Dermis blood vessel endothelial cell (primary cell): ENCODE measurements at places on chromosomes 16 and 17. TPM values are rescaled to one million over a fixed set of nuclear protein-coding genes. Genes with fewer than 3 reads are reported as not detected.

The TIGD7 gene
- total RNA-seq = 2.4 and 3.4 TPM in 2 replicates

GRCh38 chr16:57102888-57103851, 10.8 kb downstream of the CPNE2 start:
- no peak for DNase-seq

DNA sequence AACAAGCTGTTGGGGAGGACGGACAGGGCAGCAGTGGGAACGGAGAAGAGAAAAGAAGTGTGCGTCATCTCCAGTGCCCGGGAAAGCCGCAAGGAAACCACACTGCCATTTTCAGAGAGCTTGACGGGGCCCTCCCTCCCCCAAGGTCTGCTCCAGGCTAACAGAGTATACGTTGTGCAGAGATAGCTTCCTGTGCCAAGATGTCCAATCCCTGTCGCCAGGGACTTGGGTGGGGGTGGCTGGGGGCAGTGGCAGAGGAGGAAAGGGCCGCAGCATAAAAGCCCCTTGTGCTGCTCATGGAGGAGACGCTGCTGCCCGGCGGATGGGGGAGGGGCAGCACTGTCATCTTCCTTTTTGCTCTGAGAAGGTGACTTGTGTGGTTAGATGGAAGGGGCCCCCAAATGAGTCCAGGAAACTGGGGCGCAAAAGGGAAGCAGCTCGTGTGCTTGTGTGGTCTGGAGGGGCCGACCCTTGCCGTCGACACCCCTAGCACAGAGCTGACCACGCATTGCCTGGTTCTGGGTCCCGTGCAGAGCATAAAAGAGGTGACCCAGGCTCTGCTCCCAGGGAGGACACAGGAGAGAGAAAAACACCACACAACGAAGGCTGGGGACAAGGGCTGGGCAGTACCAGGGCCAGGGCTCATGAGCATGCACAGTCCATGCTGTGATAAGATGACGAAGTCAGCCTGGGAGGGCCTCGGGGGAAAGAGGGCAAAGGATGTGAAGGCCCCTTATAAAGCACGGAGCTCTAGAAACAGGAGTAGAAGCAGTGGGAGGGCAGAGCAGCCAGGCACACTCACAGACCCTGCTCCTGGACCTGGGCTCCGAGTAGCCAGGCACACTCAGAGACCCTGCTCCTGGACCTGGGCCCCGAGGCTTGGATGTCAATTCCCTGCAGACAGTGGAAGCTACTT, 372.7 kb downstream of the SLC39A11 start:
- DNase-seq = no peak

DNA sequence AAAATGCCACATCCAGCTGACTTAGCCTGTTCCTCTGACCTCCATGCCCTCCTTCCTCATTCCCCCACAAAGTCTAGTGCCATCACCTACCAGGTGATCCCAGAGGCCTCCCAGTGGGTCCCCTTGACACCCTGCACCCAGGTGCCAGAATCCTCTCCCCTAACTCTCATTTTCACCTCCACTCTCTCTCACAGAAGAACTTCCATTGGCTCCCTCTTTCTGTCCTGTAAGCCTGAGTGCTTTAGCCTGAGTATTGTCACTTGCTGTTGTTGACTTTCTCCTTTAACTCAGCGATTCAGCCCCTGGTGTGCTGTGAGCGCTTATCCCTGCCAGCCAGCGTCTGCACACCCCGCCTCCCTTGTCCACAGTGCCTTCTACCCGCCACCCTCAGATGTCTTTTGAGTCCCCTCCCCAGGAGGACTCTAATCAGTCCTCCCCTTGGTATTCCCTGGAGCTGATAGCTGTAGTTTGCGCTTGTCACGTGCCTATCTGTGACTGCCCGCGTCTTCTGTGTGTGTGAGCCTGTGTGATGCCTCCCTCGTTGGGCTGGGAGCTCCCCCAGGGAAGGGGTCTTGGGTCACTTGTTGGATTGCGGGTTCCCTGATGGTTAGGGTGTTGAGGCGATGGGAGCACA, 31.9 kb downstream of the ARHGAP23 start:
- no peak for DNase-seq

DNA sequence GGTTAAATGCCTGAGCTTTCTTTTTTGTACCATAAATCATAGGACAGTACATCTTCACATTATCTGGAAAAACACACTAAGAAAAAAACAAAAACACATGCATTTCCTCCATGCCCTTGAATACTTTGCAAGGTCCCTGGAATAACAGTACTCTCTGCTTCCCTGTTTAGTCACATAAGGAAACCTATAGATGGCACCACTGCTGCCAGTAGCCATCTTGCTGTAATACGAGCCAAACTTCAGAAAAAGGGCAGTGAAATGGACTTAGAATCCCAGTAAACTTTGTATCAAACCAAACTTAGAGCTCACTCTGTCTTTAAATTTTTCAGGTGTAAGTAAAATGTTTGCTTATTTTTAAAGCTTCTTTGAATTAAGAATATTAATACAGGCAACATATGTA, 435.5 kb downstream of the KCNJ2 start:
- DNase-seq = no peak

DNA sequence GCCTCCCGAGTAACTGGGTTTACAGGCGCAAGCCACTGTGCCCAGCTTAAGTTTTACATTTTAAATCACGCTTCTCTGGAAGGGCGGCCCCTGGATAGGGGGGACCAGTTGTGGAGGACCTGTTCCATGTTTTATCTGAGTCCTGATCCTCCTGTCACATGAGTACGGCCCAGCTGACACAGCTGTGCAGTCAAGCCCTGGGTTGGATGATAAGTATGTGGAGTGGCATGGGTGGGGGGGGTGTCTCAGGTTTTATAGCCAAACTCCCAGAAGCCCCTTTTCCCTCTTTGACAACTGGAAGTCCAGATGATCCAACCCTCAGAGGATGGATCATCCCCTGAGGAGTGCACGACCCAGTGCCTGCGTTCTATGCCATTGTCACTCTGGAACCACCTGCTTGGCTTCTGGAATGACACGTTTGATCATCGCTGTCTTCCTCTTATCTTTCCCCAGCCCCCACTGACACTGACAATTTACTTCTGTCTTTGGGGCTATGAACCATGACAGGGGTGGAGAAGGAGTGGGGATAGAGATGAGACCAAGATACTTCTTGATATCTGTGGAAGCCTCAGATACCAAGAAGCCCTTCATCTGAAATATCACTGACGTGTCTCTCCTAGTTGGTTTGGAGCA, 191.2 kb downstream of the MSI2 start:
- DNase-seq = no peak

GRCh38 chr17:77649717-77650211, 308.7 kb upstream of the TNRC6C start:
- DNase-seq = no peak

The KRTAP4-6 gene
- total RNA-seq = 0.19 TPM in 1 of 2 replicates, not detected in the other

DNA sequence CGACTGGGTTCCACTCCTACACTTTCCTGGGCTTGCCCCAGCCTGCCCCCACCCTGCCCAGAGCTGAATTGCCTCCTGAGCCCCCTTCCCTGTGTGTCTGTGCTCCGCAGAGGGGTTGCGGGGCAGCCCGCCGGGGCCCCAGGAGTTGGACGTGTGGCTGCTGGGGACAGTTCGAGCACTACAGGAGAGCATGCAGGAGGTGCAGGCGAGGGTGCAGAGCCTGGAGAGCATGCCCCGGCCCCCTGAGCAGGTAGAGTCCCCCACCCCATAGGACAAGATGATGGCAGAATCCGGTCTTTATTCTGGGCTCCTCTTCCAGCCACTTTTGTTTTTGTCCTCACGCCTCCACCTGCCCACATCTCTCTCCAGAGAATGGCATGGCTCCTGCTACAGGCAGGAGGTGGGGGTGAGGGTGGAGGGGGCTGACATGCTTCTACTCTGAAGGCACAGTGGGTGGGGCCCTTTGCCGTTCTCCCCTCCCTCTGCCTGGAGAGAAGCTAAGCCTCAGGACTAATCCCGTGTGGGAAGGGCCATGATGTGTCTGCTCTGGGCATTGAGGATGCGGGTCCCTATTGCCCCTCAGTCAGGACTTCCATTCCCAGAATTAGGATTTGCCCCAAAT, 3.5 kb downstream of the ACBD4 start:
- no peak for DNase-seq

The SCGB1C2 gene
- not detected in 2 replicates for total RNA-seq

DNA sequence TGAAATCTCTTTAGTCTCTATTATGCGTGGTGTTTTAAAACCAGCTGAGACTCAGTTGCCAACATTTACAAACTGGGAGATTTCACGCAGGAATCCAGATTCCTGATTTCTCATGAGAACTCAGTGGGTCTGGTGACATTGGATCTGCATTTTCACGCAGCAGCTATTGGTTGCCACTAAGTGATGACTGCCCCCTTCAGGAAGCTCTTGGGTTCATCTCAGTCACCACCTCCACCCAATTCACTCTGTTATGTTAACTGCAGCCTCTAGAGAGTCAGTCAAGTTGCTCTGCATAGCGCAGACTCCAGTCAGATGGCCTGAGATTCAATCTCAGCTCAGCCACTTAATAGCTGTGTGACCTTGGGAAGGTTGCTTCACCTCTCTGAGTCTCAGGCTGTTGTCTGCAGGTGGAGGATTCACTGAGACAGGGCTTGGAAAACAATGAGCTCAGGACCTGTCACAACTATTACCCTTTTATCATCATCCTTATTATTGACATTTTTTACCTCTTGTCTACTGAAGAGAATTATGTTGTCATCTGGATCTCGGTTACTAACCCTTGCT, 6.4 kb downstream of the SHISA9 start:
- DNase-seq = peak; percentile 23

- no peak for DNase-seq
Measured at GRCh38 chr17:81179220-81179619, 13.2 kb upstream of the AATK start.

The PTGES3L gene
- 0.14 TPM in 1 of 2 replicates, not detected in the other for total RNA-seq

- DNase-seq = no peak
Measured at GRCh38 chr16:86892509-86892908, 314.2 kb downstream of the FOXL1 start.

DNA sequence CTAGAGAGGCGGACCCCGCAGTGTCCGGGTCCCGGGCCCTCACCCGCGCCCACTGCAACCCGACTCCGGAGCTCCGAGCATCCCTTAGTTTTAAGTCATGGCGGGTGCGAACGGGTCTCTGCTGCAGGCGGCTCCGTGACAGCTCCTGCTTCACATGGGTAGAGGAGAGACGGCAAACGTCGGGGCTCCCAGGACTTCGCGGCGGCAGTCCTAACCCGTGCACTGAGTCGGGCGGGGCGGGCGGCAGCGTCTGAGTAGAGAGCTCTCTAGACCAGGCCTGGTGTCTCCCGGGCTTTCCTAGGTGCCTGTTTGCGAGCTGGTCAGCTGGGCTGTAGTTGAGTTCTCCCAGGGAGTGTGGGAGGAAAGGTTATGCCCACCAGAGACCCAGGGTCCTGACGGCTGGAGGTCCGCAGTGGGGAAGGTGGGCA, 345 bp downstream of the TSC2 start:
- DNase-seq = peak; percentile 37

DNA sequence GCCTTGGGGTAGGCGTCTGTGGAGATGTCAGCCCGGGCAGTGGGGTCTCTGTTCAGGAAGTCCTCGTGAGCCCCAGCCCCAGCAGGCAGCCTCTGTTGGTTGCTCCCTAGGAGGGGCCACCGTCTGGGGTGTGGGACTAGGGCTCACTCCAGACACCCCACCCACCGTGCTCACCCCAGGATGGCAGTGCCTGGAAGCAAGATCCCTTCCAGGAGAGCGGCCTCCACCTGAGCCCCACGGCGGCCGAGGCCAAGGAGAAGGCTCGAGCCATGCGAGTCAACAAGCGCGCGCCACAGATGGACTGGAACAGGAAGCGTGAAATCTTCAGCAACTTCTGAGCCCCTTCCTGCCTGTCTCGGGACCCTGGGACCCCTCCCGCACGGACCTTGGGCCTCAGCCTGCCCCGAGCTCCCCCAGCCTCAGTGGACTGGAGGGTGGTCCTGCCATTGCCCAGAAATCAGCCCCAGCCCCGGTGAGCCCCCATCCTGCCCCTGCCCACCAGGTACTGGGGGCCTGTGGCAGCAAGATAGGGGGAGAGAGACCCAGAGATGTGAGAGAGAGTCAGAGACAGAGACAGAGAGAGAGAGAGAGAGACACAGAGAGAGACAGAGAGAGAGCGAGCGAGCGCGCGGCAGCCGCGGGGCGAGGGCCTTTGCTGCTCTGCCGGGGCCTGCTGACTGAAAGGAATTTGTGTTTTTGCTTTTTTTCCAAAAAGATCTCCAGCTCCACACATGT, 9.8 kb downstream of the NTHL1 start:
- no peak for DNase-seq

DNA sequence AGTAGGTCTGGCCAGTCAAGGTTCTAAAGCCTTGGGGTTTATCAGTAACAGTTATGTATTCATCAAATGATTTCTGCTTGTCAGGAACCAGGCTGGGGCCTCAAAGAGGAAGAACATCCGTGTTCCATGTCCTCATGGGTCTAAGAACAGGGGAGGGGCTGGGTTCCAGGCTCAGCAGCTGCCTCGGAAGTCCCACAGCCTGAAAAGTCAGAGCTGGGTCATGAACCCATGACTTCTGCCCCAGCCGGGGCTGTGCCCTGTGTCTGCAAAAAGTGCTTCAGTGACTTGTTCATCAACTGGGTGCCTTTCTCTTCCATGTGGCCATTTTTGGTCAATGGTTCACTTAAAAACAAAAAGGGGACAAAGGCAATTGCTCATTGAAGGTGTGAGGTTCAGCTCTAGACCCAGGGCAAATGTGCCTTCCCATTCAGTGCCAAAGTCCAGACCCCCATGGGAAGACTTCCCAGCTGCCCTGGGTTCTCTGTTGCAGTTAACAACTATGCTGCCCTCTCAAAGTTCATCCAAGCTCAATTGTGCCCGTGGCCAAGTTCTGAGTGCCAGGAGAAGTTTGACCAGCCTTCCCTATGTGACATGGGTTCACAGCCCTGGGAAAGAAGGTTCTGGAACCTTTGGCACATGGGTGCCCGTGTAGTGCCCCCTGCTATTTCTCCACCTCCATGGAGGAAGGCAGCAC, 18.5 kb downstream of the TBKBP1 start:
- no peak for DNase-seq

The ACSM2A gene
- total RNA-seq = under 0.01 TPM in 1 of 2 replicates, not detected in the other

DNA sequence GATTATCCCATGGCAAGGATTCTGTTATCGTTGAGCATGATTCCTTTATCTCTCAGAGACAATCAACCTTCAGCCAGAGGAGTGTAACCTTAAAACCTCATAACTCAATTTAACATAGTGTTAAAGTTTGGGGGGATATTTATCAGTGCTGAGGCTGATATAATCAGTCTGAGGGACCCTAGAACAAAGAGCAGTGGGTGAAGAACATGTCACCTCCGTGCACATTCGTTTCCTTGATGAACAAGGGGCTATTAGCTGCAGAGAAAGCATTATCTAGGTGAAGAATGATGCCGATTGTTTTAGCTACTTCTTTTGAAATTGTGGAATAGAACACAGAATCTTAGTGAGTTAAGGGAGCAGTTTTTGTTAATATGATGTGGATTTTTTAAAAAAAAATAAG, 99.1 kb downstream of the SKAP1 start:
- DNase-seq = no peak

The TMEM204 gene
- 97.4 and 107 TPM in 2 replicates for total RNA-seq

The SLC5A11 gene
- total RNA-seq = 0.05 and 0.17 TPM in 2 replicates
